Chondrocyte (in vitro differentiated cells): ENCODE measurements at places on chromosomes 4 and X. TPM values are rescaled to one million over a fixed set of nuclear protein-coding genes. Genes with fewer than 3 reads are reported as not detected.

GRCh38 chr4:6693231-6694176 lies at the start of gene S100P:
S100P (plus strand) TSS chr4:6693878; CDS start chr4:6693933, 55 bp downstream.
- no peaks in the 10 kb centered on the region for H3K27me3 ChIP-seq
- H3K4me3 ChIP-seq, result no peak within 1 kb of the TSS
- H3K4me1 ChIP-seq, result peaks cover 32% of the 10 kb centered on the region
- no peak for DNase-seq

DNA sequence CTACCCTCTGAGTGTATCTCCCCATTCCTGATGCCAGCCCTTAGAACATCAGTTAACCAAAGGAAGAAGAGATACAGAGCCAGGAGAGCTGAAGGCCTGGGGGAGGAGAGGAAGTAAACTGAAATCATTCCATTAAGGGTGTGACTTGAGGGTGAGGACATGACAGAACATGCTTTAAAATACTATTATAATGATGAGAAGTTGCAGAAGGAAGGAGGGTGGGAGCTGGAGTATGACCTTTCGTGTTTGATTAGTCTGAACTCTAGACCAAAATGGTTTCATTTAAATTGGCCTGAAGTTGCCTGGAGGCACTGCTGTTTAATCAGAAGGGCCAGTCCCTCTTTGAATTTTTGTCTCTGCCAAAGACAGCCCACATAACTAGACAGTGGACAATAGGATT lies 11.4 kb downstream of the INTS6L start:
- peaks cover 14% of the 10 kb centered on the region for H3K4me1 ChIP-seq
- no peak overlapping the region for H3K4me3 ChIP-seq
- no peaks in the 10 kb centered on the region for H3K27me3 ChIP-seq
- H3K27ac ChIP-seq, result no peak overlapping the region
- DNase-seq, result no peak
- no peaks in the 10 kb centered on the region for H3K36me3 ChIP-seq

Gene FATE1
- total RNA-seq, result not detected in 3 replicates

GRCh38 chrX:109793191-109793590 lies 60.1 kb upstream of the ACSL4 start:
- H3K27me3 ChIP-seq, result no peaks in the 10 kb centered on the region
- no peaks in the 10 kb centered on the region for H3K36me3 ChIP-seq
- H3K4me3 ChIP-seq, result no peak overlapping the region
- peaks cover 7% of the 10 kb centered on the region for H3K4me1 ChIP-seq

DNA sequence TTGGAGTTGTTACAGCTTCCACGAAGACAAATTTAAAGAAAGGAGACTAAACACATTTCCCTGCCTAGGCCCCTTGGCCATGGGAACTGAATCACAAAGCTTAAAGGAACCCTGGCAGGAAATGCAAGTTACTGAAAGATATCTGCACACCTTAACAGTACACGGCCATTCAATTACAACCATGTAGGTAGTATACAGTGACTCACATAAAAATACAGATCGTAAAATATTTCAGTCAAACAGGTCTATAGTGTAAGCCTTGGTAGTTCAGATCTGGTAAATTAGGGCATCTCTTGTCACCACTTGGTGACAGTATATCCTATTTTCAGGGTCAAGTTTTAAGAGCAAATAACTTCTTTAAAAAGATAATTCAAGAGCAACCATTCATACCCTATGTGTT lies 112.0 kb downstream of the ATG4A start:
- no peak overlapping the region for H3K27ac ChIP-seq
- DNase-seq, result no peak
- H3K36me3 ChIP-seq, result no peaks in the 10 kb centered on the region
- no peak overlapping the region for H3K4me3 ChIP-seq
- H3K27me3 ChIP-seq, result no peaks in the 10 kb centered on the region

Gene TMPRSS11A
- total RNA-seq, result not detected in 3 replicates

- H3K4me3 ChIP-seq, result peak overlapping the region; percentile 78
- DNase-seq, result no peak
- H3K4me1 ChIP-seq, result peaks cover 9% of the 10 kb centered on the region
- no peaks in the 10 kb centered on the region for H3K27me3 ChIP-seq
Observed at GRCh38 chrX:48522291-48522690, 683 bp downstream of the EBP start.

Gene SRPK3
- total RNA-seq, result 0.18 to 0.50 TPM in 2 of 3 replicates, not detected in the other

Gene PRR32
- total RNA-seq, result not detected in 3 replicates

Gene RNF113A
- 12.7 to 17.4 TPM (median 14.8 TPM) in 3 replicates for total RNA-seq

GRCh38 chr4:3365326-3365725 lies 72.5 kb downstream of the RGS12 start:
- DNase-seq, result no peak
- H3K27me3 ChIP-seq, result no peaks in the 10 kb centered on the region
- no peaks in the 10 kb centered on the region for H3K36me3 ChIP-seq
- peaks cover 16% of the 10 kb centered on the region for H3K4me1 ChIP-seq

DNA sequence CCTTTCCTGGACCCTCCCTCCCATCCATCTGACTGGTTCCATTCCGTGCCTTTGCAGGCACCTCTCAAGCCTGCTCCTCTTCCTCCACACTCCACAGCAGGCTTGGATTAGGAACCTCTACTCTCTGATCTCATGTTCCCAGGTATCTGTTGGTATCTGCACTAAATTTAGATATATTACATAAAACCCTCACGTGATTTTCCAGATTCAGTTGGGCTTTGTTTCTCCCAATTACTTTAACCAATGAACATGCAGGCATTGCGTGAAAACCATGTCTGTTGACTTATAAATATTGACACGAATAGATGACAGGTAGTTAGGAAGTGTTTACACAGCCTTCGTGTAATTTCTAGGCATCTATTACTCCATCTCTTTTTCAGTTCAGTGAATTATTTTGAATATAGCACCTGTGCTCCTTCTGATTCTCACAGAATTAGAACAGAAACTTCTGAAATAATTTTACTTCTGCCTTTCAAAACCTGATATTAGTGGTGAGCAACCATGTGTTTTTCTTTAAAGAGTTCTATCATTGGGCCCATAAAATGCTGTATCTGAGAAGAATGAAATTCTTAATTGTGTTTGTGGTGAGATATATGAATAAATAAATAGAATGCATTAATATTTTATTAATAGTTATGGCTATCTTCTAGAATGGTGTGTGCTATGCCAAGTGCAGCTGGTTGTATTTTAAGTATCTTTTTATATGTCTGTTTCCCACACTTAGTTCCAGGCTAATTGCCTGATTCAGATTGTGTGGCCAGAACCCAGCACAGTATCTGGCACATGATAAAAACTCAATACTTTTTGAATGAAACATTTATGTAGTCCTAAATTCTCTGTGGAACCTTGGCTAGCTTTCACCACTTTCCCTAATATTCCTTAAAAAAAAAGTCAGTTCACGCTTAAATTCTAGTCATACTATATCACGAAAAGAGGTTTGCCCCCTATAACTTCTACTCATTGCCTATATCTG lies 304.8 kb downstream of the QDPR start:
- no peak overlapping the region for H3K27ac ChIP-seq
- peaks cover 2% of the 10 kb centered on the region for H3K36me3 ChIP-seq
- H3K4me3 ChIP-seq, result no peak overlapping the region
- H3K4me1 ChIP-seq, result peaks cover 15% of the 10 kb centered on the region

- no peak overlapping the region for H3K4me3 ChIP-seq
- no peaks in the 10 kb centered on the region for H3K27me3 ChIP-seq
- no peak overlapping the region for H3K27ac ChIP-seq
- H3K4me1 ChIP-seq, result peaks cover 58% of the 10 kb centered on the region
- peaks cover 5% of the 10 kb centered on the region for H3K36me3 ChIP-seq
- peak; percentile 61 for DNase-seq
Observed at GRCh38 chr4:2802618-2803531, 10.0 kb downstream of the SH3BP2 start.

GRCh38 chr4:112817933-112818593 lies 181.1 kb downstream of the LARP7 start:
- H3K4me1 ChIP-seq, result peaks cover 27% of the 10 kb centered on the region
- peak; percentile 90 for DNase-seq
- H3K27me3 ChIP-seq, result no peaks in the 10 kb centered on the region
- H3K4me3 ChIP-seq, result peak overlapping the region; percentile 92

Gene PRDM5
- total RNA-seq, result 9.3 to 14.0 TPM (median 10.6 TPM) in 3 replicates

DNA sequence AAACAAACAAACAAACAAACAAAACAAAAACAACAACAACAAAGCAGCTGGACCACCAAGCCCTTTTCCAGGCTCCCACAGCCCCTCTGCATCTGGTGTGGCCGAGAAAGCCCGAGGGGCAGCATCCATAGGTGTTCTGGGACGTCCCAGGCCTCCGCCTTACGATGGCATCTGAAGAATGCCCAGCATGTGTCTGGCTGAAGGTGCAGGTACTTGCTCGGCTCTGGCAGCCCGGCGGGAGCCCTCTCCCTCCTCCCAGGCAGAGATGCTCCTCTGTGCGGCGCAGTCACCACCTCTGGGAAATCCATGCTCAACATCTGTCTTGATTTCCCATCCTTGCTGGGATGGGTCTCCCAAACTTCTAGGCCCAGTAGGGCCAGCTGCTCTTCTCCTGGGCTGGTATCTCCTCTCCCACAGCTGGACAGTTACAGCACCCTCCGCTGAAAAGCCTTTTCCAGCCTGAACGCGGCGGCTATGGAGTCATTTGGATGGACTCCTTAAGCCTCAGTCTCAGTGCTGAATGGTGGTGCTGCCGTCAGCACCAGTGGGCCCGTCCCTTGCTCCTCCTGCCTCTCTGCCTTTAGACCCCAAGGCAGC lies 4.3 kb downstream of the PSAPL1 start:
- no peaks in the 10 kb centered on the region for H3K36me3 ChIP-seq
- no peak overlapping the region for H3K4me3 ChIP-seq
- peaks cover 2% of the 10 kb centered on the region for H3K27me3 ChIP-seq
- peaks cover 15% of the 10 kb centered on the region for H3K4me1 ChIP-seq
- peak; percentile 64 for DNase-seq

Gene XG
- 0.97 TPM in 1 of 3 replicates, not detected in the others for total RNA-seq

Gene PAGE4
- total RNA-seq, result not detected in 3 replicates

Gene SLC4A4
- total RNA-seq, result 12.8 to 21.9 TPM (median 14.8 TPM) in 3 replicates

- peak overlapping the region; percentile 88 for H3K27ac ChIP-seq
- peaks cover 24% of the 10 kb centered on the region for H3K4me1 ChIP-seq
- H3K4me3 ChIP-seq, result peak overlapping the region; percentile 67
- peaks cover 16% of the 10 kb centered on the region for H3K36me3 ChIP-seq
- no peaks in the 10 kb centered on the region for H3K27me3 ChIP-seq
Observed at GRCh38 chr4:1310031-1310795, 20.5 kb downstream of the MAEA start.

- H3K27ac ChIP-seq, result peak overlapping the region; percentile 83
- H3K27me3 ChIP-seq, result no peaks in the 10 kb centered on the region
- H3K4me1 ChIP-seq, result peaks cover 49% of the 10 kb centered on the region
- DNase-seq, result no peak
Observed at GRCh38 chr4:504076-504475, 5.1 kb downstream of the PIGG start.

Gene PLK4
- 3.1 to 6.8 TPM (median 3.1 TPM) in 3 replicates for total RNA-seq

- no peak overlapping the region for H3K4me3 ChIP-seq
- H3K27ac ChIP-seq, result no peak overlapping the region
- H3K36me3 ChIP-seq, result no peaks in the 10 kb centered on the region
- no peak for DNase-seq
Observed at GRCh38 chr4:87805971-87806370, 6.6 kb downstream of the IBSP start.

DNA sequence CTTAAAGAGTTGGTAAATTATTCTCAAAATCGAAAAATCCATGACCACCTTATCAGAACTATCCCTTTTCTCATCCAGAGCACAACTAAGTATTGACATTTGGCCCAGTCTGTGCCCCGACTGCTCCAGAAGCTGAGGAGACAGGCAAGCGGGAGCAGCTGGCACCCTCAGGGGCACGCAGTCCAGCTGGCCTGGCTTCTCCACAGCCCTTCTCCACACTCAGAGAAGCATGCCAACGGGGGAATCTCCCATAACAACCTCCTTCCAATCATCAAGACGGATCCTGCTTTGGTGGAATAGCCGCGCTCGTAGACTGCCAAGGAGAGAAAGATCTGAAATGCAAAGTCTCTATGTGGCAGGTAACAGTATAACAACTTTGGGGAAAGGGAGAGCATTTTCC lies 85.4 kb downstream of the AFAP1 start:
- peaks cover 28% of the 10 kb centered on the region for H3K36me3 ChIP-seq
- no peak for DNase-seq
- no peaks in the 10 kb centered on the region for H3K27me3 ChIP-seq
- no peak overlapping the region for H3K4me3 ChIP-seq
- no peak overlapping the region for H3K27ac ChIP-seq
- peaks cover 54% of the 10 kb centered on the region for H3K4me1 ChIP-seq

Gene SPANXN3
- not detected in 3 replicates for total RNA-seq

- peaks cover 5% of the 10 kb centered on the region for H3K36me3 ChIP-seq
- no peak for DNase-seq
- peaks cover 15% of the 10 kb centered on the region for H3K4me1 ChIP-seq
- H3K27ac ChIP-seq, result no peak overlapping the region
Observed at GRCh38 chr4:17324386-17324830, 187.5 kb downstream of the QDPR start.
